NCI-H2029 (cell line): ENCODE measurements at places on chromosomes 2 and 18.

- DNase-seq = no peak
These were observed 64.9 kb downstream of the NCKAP5 start for GRCh38 chr2:133503323-133503722.

DNA sequence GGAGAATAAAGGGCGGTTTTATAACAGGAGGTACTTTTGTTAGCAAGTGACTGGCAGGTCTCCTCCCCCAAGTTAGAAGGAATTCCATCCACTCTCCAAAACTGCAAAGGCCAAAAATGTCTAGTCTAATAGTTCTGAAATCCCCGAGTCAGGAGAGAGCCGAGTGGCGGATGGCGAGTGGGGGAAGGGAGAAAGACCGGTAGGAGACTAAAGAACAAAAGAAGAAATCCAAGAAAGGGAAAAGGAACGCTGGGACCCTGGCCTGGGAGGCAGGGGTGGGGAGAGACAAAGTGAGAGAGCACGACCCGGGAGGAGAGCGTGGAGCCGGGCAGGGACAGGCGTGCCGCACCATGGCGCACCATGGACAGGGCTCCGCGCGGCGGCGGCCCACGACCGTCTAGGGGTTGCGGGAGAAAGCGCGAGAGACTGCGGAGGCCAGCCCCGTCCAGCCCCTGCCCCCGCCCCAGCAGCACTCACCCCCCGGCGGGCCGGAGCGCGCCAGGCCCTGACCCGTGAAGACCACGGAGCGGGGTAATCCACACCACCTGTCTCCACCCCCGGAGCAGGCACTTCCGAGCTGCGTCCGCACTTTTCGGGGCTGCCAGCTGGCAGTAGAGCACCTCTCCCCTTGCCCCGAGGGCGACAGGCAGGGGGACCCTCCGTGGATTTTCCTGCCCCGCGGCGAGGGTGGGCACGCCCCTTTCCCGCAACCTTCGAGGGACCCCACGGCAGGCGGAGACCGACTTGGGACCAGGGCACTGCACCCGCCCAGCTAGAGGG is 1.6 kb downstream of the CDH2 start:
- DNase-seq = no peak

- DNase-seq = no peak
These were observed 9.4 kb upstream of the CAVIN2 start for GRCh38 chr2:191856111-191856876.

GRCh38 chr2:203361922-203362321 is 33.7 kb downstream of the ABI2 start:
- DNase-seq = no peak

DNA sequence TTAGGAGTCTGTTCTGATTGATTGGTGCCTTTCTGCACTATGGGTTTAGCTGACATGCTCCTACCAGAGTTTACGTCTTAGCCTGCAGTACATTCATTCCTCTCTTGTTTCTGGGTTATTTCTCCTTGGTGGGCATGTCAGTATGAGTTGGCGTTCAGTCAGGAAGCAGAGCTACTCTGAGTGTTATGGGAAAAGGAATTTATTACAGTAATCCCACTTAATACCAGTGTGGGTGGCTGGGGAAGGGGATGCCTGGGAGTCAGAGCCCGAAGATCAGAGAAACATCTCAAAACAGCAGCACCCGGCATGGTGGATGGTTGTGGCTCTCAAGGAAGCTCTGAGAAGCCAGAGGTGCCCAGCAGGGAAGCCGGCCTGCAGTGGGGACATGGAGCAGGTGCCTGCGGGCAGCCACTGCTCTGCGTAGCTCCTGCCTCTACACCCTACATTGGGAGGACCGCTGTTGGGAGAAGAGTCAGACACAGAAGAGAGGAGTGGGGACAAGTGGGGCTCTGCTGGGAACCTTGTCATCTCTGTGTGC is 48.9 kb downstream of the RAB31 start:
- DNase-seq = no peak

- DNase-seq = no peak
These were observed 773.3 kb upstream of the SLC39A10 start for GRCh38 chr2:194883711-194884110.

- DNase-seq = no peak
These were observed 155.3 kb downstream of the GFPT1 start for GRCh38 chr2:69231612-69232277.

- no peak for DNase-seq
These were observed 142.3 kb upstream of the ITGA6 start for GRCh38 chr2:172285010-172285621.
